ENCODE measurements at places on chromosomes 2 and 18.

DNA sequence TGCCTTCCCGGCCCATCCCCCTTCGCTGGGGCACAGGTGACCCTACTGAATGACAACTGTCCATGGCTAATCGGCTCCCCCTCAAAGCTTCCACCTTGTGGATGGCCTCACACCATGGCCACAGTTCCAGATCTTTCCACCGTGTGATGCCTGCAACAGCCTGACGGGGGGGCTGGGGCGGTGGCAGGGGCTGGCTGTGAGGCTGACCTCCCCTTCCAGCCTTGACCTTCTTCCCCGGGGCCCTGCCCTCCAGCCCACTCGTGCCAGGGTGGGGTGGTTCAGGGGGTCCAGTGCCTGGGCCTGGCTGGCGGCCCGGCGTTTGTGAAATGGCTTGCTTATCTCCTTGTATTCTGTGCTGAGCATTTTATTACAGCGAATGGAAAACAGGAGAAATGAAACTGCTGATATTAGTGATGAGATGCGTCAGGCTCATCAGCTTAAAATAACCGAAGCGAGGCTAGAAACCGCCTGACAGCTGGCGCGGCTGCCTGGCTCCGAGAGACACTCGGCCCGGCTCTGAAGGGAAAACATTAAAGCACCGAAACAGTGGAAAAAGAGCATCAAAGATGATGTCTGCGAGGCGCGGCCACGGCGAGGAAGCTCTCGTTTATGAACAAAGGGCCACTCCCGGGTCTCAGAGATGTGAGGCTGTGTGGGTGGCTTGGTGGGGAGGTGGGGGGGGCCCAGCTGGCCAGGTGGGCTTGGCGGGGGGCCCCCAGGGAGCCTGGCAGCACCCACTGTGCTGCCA, 916 bp upstream of the PDCD1 start:
- peak; percentile 79 for DNase-seq

DNA sequence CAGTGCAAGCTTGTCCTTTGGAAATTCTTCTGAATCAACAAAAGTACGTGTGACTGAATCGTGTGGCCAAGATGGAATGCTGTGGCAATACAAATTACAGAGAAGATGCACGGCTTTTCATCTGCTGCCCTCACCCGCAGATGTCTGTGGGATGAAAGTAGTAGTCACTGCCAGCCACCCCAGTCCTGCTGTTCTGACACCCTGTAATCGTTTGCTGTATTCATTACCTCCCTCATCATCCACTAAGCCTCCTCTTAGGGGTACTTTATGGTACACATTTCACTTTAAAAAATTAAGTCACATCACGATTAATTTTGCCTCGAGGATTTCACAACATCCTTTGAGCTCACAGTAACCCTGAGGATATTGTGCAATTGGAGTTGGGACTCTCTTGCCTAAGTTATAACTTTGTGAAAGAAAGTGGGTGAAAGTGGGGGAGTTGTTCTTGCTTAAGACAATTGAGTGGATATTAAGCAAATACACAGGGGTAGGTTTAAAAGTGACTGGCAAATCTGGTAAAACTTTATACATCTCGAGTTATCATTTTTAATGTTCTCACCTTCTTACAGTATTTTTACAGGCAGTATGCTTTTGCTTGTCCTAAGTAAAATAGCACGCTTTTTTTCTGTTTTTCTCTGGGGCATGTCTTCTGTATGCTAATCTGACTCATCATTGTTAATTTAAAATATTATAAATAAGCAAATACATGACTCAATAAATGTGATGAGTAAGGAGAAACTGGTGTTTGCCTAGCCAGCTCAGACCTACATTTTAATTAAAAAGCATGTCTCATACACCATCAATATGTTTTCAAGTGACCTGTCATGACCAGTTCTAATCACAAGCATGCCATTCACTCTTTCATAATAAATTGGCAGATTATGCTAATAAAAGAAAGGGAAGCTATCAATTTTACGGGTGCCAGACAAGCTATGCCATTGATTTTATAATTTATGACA, 680.9 kb downstream of the IRS1 start:
- DNase-seq, result no peak

DNA sequence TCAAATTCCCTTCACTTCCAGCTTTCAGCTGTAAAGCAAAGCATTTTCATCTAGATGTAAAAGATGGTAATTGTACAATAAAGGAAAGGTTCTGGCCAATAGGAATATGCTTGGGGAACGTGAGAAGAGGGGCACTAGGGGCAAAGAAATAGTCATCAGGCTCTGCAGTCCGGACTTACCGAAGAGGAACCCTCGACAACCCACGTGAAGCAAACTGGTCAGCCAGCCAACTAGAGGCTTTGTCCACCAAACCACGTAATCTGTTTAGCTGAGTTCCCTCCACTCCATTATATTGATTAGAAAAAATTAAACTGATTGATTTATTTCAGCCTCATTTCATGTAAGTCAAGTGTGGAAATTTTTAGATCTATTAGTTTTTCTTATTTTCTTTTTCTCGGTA, 300.4 kb upstream of the FANCL start:
- no peak for DNase-seq

- DNase-seq, result no peak
These were observed 56.9 kb downstream of the RBM43 start for GRCh38 chr2:151204756-151205155.

- DNase-seq, result peak; percentile 87
These were observed at the start of gene DUSP19 for GRCh38 chr2:183078464-183079138. DUSP19 (plus strand) TSS chr2:183078747; CDS start chr2:183078934, 187 bp downstream.

DNA sequence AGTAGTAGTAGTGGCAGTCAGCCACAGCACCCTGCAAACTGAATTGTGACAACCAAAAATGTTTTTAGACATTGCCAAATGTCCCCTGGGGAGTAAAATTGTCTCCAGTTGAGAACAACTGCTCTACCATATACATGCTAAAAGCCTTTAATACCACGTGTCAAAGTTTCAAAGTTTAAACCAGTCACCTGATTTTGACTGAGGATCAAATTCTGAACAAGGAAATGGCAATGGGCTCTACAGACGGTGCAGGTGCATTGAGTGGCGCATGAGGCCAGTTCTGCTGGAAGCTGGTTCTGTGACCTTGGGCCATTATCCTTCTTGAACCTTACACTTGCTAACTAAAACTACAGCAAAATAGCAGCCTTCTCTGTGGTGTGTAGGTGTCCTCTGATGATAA, 85.0 kb downstream of the LIPG start:
- DNase-seq, result no peak

DNA sequence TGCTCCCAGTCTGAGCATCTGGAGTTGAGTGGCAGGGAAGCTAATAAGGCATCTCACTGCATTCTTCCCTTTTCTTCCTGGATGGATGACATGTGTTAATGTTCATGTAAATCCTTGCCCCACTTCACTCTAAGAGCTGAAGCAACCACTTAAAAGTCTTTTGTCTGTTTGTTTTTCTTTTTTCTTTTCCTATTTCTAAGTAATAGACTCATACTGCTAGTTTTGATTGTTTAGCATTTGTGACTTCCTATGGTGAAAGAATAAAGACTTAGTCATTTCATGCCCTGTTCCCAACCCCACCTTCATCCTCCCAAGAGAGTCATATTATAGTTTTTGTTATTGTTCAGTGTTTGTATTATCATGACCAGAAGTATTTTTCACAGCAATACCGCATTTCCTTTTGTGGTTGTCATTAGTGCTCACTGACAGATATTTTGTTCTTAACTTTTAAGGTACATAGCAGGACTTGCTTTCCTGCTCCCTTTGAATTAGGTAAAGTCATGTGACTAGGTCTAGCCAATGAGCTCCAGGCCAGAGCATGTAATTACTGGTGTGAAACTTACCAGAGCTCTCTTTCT, 18.1 kb upstream of the SPP2 start:
- peak; percentile 18 for DNase-seq

DNA sequence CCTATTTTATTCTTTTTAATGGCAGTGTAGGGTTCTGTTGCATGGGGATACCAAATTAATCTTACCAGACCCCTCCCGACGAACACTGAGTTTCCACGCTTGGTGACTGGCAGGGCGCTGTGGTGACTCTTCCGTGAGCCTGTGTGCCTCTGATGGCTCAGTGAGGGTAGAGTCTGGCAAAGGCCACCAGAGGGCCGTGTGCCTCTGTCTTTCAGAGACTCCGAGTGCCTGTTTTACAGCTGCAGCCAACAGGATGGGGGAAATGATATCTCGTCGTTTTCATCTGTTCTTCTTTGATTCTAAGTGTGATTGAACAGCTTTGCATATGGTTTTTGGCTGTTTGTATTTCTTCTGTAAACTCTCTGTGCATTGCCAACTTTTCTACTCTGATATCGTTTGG, 99.8 kb downstream of the ZNF236 start:
- peak; percentile 42 for DNase-seq

DNA sequence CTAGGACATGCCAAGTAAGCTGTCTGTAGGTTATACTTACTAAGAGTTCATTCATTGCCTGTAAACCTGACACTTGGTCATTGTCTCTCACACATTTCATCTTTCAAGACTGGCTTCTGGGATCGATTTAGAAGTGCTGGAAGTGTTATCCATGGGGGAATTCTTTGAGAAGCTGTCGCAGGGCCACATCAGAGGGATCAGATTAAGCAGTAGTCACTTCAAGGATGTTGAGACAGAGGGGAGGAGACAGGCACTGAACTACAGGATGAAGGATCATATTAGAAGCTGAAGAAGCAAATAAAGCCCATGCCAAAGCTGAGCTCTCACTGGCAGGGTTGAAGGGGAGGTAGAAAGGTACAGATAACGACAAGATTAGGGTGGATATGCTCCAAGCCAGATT, 49.0 kb downstream of the CDK15 start:
- no peak for DNase-seq

DNA sequence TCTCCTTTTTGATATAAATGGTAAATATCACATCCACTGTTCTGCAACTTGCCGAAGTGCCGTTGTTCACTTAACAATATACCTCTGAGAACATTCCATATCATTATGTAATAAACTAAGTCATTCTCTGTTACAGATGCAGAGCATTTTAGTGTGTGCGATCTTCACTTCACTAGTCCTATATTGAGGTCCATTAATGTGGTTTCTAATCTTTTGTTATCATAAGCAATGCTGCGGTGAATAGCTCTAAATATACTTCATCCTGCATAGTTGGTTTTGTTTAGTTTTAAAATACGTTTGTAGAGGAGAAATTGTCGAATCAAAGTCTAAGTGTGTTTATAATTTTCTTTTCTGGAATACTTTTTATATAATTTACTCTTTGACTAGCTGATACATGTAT, 280.3 kb upstream of the TRIB2 start:
- DNase-seq, result no peak

Data from stimulated activated CD4-positive, alpha-beta T cell treated with anti-CD3 and anti-CD28 coated beads, Interleukin-4, amount 100 ng/mL, for 24 hours (primary cell).